T-helper 1 cell treated with Interleukin-12 subunit alpha and Interleukin-12 subunit beta and Interleukin-4 antibody, amounts not matched to agents 30 ng/mL and 1 ng/mL, for 36 hours (primary cell): ENCODE measurements at places on chromosomes 1 and 21. TPM values are rescaled to one million over a fixed set of nuclear protein-coding genes. Genes with fewer than 3 reads are reported as not detected.

TEDDM1 gene
- not detected in 2 replicates for total RNA-seq

DARS2 gene
- 23.7 and 26.3 TPM in 2 replicates for total RNA-seq

CAPN9 gene
- not detected in 2 replicates for total RNA-seq

GOLT1A gene
- not detected in 2 replicates for total RNA-seq

PCAT6 gene
- 1.0 TPM in 1 of 2 replicates, not detected in the other for total RNA-seq

TLR5 gene
- 0.17 TPM in 1 of 2 replicates, not detected in the other for total RNA-seq

ATP1A2 gene
- total RNA-seq = not detected in 2 replicates

LY9 gene
- 3.0 and 3.9 TPM in 2 replicates for total RNA-seq

FMN2 gene
- total RNA-seq = not detected in 2 replicates

SHCBP1L gene
- total RNA-seq = not detected in 2 replicates

OSBPL9 gene
- 43.5 and 50.3 TPM in 2 replicates for total RNA-seq

KRTAP10-2 gene
- not detected in 2 replicates for total RNA-seq

ESPN gene
- total RNA-seq = 1.1 TPM in 2 replicates

IFI44L gene
- total RNA-seq = 132 and 135 TPM in 2 replicates

CYP2J2 gene
- total RNA-seq = 1.5 and 1.8 TPM in 2 replicates

IVL gene
- total RNA-seq = not detected in 2 replicates

WNT2B gene
- total RNA-seq = 0.24 and 0.27 TPM in 2 replicates

MACO1 gene
- 23.1 and 23.6 TPM in 2 replicates for total RNA-seq

CCDC17 gene
- total RNA-seq = 4.7 and 5.3 TPM in 2 replicates

NR0B2 gene
- not detected in 2 replicates for total RNA-seq

LEMD1 gene
- total RNA-seq = 0.63 and 1.7 TPM in 2 replicates

CD55 gene
- 142 and 143 TPM in 2 replicates for total RNA-seq

TNNI3K gene
- total RNA-seq = not detected in 2 replicates

LHX4 gene
- not detected in 2 replicates for total RNA-seq

KDF1 gene
- total RNA-seq = not detected in 2 replicates

ILDR2 gene
- 8.4 and 9.0 TPM in 2 replicates for total RNA-seq

RAB42 gene
- total RNA-seq = not detected in 2 replicates

CD53 gene
- 581 and 589 TPM in 2 replicates for total RNA-seq

SERTAD4 gene
- total RNA-seq = not detected in 2 replicates

LAD1 gene
- not detected in 2 replicates for total RNA-seq

CRB1 gene
- not detected in 2 replicates for total RNA-seq

CTSK gene
- 3.8 and 4.2 TPM in 2 replicates for total RNA-seq

PACC1 gene
- total RNA-seq = 15.5 and 19.7 TPM in 2 replicates

NPPA gene
- not detected in 2 replicates for total RNA-seq

LSM10 gene
- total RNA-seq = 48.3 and 48.6 TPM in 2 replicates

SH3BGR gene
- total RNA-seq = 1.0 and 1.2 TPM in 2 replicates

HMCN1 gene
- 0.10 and 0.22 TPM in 2 replicates for total RNA-seq

FCGR1A gene
- total RNA-seq = not detected in 2 replicates

ISG15 gene
- 210 and 211 TPM in 2 replicates for total RNA-seq

BARHL2 gene
- not detected in 2 replicates for total RNA-seq

PRKAA2 gene
- not detected in 2 replicates for total RNA-seq

AGT gene
- not detected in 2 replicates for total RNA-seq

OPTC gene
- not detected in 2 replicates for total RNA-seq

RNPC3 gene
- total RNA-seq = 25.6 and 28.7 TPM in 2 replicates

AMY1B gene
- not detected in 2 replicates for total RNA-seq

RERE gene
- total RNA-seq = 70.4 and 78.2 TPM in 2 replicates

RBM11 gene
- total RNA-seq = 0.25 and 0.56 TPM in 2 replicates

TINAGL1 gene
- not detected in 2 replicates for total RNA-seq
